Activated T-helper 2 cell treated with anti-CD3 and anti-CD28 coated beads, Interferon-gamma antibody, Interleukin-2, Interleukin-4, amounts not matched to agents 10 μg/mL and 5 μg/mL and 100 μg/mL, durations not matched to agents 14 hours and 24 hours and 36 hours (primary cell): ENCODE measurements at places on chromosomes 2 and 18.
A peak's percentile ranks its signal among the peaks of the same experiment; 100 is the strongest.

- DNase-seq: no peak
Observed at GRCh38 chr2:200314976-200315567, 8.6 kb downstream of the SPATS2L start.

GRCh38 chr2:71129114-71129901 lies 721 bp downstream of the MCEE start:
- no peak for DNase-seq

GRCh38 chr18:2394684-2395083 lies 176.6 kb downstream of the METTL4 start:
- no peak for DNase-seq

- DNase-seq: no peak
Observed at GRCh38 chr18:28684746-28685355, 507.9 kb upstream of the CDH2 start.

GRCh38 chr2:216807857-216808272 lies 52.0 kb downstream of the TNP1 start:
- no peak for DNase-seq

DNA sequence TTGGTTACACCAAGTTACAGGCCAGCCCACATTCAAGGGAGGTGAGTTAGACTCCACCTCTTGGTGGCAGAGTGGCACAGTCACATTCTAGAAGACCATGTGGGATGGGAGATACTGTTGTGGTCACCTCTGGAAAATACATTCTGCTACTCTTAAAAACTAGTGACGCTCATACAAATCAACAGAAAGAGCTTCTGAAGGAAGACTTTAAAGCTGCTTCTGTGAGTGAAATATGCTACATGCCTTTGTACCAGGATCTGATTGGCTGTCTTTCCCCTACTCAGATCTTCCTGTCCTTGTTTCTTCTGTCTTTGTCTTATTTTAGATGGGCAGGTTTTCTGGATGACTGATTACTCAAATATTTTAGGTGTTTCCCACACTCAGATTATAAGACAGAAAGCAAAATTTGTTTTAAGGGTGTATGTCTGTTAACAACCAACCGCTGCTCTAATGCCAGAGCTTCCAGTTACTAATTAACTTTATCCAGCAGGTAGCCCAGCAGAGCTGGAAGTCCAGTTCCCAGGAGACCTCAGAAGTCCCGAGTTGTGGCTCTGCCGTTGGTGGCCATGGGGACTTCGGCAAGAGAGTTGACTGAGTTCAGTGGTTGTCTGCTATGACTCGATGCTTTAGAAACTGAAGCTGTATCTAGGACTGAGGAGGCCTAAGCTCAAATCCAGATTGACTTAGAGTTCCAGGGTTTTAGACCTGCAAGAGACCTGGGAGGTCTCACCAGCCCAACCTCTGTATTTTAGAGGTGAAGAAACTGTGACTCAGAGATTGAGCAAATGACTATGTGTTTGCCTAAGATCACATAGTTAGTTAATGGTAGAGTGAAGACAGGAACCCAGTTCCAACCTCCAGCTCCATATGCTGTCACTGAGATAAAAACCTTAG lies 7.4 kb downstream of the IL1R2 start:
- DNase-seq: no peak

DNA sequence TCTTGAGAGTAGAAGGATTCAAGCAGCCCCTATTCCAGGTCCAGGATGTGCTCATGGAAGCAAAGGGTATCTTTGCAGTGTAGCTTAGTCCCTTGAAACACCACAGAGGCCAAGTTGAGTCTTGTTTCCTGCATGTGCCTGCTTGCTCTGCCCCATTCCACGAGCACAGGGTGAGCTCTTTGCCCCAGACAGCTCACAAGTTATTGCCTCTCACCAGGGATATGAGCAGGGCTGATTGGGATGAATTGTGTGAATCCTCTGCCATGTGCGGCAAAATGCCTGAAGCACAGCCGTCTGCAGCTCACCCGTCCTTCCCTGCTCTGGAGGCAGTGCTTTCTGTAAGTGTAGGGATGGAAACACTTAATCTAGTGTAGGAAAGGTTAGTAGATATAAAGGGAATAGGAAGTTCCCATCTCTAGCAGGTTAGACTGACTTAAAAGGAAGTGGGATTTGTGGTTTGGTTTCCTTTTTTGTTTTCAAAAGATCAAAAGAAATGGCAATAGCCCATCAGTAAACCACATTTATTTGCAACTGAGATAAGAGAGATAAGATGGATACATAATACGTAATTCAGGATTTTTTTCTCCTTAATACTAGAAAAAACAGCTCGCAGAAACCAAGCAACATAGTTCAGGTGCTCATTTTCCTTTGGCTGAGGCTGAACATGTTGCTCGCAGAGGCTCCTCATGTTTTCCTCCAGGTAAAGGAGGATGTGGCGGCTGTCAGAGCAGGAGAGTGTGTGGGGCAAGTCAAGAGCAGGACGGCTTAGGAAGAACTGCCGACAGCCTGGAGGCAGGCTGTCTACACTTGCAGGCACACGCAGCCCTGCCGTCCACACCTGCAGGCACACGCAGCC lies 41.4 kb downstream of the TMEM182 start:
- no peak for DNase-seq

- DNase-seq: no peak
Observed at GRCh38 chr2:190666895-190667294, 18.0 kb downstream of the NAB1 start.

- no peak for DNase-seq
Observed at GRCh38 chr2:240048237-240048636, 5.1 kb downstream of the OR6B3 start.

- no peak for DNase-seq
Observed at GRCh38 chr2:173232956-173233744, 121.5 kb upstream of the CDCA7 start.

DNA sequence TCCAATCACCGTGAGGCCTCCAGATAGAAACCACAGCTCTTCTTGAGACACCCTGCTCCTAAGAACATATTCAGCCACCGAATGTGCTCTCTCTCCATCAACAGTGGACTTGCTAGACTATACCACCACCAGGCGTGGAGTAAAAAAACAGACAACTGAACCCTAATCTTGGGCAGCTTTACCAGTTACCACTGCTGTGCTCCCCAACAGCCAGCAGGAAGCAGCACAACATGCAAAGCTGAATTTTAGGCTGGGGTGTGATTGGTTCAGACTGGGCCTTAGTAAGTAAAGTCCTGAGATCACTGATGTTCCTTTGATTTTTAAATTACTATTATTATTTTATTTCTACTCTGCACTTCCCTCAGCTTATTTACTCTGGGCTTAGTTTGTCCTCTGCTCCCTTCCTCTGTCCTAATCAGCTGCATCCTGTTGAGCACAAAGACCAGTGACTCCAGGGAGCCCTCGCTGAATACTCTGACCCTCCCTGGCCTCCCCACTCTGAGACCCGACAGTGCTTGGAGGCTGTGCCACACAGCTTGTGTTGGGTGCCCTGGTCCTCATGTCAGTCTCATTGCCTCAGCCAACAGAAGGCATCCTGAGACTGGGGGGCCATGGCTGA lies 21.9 kb downstream of the MRPL35 start:
- DNase-seq: peak; percentile 32

- DNase-seq: no peak
Observed at GRCh38 chr2:38446418-38446817, 69.3 kb upstream of the ATL2 start.

DNA sequence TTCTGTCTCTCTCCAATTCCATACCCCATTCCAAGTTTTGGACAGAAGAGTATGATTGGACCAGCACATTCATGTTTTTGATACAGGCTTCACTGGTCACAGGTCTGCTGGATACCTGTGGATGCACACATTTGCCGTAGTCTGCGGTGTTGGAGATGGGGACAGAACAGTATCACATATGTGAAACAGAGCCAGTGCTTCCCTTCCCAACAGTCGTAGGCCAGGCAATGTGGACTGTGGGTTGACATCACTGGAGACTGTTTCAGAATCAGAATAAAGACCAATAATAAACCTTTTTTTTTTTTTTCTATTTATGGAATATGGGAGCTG lies 18.7 kb downstream of the ACSL3 start:
- no peak for DNase-seq

DNA sequence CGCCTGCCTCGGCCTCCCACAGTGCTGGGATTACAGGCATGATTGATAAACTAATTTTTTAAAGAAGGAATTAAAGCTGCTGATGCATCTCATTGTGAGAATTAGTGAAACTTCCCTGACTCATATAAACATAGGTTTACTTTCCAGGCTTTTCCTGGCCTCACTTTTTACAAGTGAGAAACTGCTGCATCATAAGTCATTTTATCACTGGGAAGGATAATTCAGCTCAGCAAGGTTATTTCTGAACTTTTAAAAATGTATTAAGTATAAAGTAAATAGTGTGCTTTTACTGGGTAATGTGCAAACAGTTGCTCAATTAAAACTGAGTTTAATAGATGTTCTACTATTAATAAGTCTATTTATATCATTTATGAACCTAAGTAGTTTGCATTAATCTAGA lies 1130.3 kb upstream of the CDH2 start:
- DNase-seq: no peak

DNA sequence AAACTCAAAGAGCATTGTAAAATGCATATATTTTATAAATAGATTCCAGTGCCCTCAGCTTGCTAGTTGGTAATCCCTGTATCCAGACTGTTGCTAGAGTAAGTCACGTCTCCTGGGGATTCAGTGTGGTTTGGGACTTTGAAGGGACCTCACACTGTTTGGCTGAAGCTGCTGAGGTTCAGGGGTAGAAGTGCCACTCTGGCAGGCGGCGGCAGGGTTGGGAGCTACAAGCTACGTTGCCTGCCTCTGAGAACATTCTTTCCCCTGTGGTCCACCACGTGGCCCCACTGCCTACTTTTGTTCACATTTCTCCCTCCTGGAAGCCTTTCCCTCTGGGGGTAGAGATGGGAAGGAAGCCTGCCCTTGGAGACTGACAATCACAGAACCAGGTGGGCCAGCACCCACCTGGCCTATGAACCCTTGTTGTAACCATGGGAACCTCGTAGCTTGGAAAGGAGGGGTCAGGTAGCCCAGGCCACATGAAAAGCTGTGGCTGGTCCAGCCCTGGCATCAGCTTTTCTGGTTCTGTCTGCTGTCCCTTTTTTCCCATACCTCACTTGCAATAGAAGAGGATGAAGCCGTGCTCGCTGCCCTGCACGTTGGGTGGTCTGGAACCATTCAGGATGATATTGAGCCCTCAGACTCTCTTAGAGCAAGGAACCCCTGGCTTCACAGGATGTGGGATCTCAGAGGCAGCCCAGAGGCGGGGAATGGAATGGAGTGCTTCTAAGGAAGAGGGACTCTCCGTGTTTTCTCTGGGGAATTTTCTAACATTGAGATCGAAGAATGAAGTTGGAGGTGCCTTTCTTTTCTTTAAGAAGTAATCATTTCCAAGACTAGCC lies 2.9 kb downstream of the RNF144A start:
- no peak for DNase-seq

- DNase-seq: no peak
Observed at GRCh38 chr2:227877421-227878310, 6.2 kb downstream of the DAW1 start.

DNA sequence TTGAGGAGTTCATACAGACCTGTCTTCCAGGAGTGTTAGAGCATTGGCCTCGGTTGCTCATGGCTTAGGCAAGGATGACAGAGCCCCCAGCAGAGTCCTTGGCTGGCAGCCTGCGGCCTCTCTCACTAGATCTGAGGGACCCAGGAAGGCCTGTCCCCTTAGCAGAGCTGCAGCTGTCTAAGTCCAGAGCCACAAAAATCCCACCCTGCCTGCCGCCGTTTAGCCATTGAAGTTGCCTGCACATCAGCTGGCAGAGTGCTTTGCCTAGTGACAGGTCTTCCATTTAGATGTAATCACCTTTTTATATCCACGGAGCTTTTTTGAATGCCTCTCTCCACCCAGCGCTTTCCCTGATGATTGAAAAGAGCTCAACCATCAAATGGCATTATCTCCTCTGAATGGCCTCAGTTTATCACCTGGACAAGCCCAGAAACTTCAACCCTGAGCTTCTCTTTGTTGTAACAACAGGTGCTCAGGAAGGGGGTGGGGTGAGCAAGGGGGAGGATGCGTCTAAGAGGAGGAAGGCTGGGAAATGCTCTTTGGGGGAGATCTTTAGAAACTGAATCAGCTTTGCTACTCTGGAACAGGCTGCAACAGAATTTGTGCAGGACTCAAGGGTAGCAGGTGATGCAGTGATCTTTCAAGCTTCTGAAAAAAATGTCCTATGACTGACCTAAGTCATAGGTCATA lies 71.9 kb downstream of the TNP1 start:
- DNase-seq: no peak

GRCh38 chr2:201639205-201639604 lies 4.1 kb downstream of the TMEM237 start:
- DNase-seq: no peak

- no peak for DNase-seq
Observed at GRCh38 chr18:71673954-71674353, 870.2 kb downstream of the CBLN2 start.

- no peak for DNase-seq
Observed at GRCh38 chr2:142940606-142941223, 63.3 kb downstream of the KYNU start.

- DNase-seq: no peak
Observed at GRCh38 chr2:219621935-219622334, 5.5 kb upstream of the SLC4A3 start.

DNA sequence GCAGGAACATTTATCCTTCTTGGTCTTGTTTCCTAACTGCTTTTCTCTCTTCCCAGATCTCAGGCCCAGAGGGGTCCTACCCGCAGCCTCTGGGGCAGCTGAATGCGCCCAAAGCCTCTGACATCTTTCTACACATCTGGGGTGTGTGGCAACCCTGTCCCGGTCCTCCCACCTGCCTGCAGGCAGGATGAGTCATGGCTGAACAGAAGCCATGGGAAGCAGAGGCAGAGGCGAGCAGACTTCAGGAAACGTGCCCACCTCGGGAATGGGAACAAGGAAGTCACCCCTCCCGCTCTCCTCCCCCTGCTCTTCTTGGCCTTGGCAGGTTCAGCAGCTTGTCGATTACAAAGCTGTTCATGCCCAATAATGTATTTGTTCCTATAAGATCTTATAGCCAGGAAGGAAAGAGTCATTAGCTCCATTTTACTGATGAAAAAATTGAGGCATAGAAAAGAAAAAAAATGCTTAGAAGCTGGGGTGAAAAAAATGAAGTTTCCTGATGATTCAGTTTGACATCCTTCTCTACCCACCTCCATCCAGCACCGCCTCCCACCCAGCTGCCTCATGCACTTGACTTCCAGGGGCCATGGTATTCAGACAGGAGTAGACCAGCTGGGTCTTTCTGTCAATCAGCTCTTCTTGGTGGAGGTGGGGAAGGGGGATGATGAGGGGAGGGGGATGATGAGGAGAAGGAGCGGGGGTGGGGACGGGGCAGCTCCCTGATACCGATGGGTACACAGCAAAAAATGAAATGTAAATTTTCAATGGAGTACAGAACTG lies 10.4 kb upstream of the KCNF1 start:
- DNase-seq: no peak

DNA sequence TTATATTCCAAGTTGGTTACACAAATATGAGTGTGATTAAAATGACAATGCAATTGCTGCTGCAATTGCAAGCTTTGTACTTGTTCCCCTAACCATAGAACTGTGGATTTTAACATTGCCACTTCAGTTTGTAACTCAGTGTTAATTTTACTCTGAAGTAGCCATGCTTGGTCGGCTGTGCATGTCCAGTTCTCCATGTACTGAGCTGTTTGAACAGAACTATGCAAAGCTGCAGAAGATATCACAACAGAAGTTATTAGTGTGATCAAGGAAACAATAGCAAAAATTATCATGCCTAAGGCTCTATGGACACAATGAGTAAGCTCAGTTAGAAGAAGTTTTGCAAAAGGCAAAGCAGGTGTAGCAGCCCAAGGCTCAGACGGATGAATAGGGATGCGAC lies 45.3 kb downstream of the CXCR4 start:
- DNase-seq: no peak

- no peak for DNase-seq
Observed at GRCh38 chr2:109614715-109615636, 812 bp downstream of the SOWAHC start.
